ENCODE measurements at places on chromosomes 12 and 14. TPM values are rescaled to one million over a fixed set of nuclear protein-coding genes. Genes with fewer than 3 reads are reported as not detected.

Gene GPD1
- total RNA-seq, result 2.6 TPM

Gene SMOC1
- total RNA-seq, result not detected

Gene C1RL
- 21.7 TPM for total RNA-seq

Gene PIWIL1
- not detected for total RNA-seq

Gene EXOC3L4
- not detected for total RNA-seq

Gene OR4E2
- not detected for total RNA-seq

Gene GNB3
- 2.3 TPM for total RNA-seq

DNA sequence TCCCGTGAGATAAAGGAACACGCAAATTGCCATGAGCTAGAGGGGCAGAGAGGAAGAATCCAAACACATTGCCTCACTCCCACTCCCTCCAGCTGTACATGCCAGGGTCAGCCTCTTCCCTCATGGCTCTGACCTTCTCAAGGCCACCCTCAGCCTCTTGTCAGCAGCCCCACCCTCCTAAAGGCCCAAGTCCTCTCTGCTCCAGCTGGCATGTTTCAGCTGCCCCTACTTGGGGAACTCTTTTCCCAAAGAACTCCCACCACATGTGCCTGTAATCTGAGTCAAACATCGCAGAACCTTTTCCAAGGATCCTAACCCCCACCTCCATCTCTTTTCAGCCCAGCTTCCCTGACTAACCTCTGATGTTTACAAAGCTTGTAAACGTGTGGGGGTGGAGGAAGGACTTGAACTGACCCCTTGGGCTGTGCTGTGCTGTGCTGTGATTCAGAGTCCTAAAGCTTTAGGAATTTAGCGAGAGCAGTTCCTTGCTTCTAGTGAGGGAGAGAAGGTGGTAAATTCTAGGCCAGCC, 7.3 kb upstream of the CACNB3 start:
- DNase-seq, result no peak

DNA sequence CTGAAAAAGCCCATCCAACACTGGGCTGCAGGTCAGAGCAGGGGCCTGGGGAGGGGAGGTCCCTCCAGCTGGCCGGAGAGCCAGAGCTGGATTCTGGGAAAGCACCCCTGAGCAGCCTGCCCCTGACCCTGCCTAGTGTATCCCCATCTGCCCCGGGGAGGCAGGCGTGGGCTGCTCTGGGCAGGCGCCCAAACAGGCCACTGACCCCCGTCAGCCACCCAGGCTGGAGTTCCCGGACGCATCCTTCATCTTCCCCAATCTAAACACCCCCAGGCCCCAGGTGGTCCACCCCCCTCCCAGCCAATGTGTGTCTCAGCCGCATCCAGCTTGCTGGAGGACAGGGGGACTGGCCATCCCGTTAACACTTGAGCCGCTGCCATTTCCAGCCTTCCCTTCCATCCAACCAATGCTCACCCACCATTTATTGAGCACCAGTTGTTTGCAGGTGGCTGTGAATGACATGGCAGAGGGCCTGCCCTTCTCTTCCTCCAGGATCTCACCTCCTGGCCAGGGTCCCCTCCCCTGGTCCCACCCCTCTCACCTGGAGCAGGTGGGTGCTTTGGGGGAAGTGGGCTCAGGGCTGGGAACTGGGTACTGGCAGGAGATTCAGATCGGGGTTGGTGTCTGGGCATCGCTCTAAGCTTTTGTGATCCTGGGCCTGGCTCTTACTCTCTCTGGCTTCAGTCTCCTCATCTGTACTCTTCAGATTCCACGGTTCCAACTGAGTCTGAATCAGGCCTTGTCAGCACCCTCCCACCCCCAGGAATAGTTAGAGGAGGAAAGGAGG, 743 bp upstream of the DTX1 start:
- no peak for DNase-seq

GRCh38 chr14:42980419-42980818, 1373.7 kb downstream of the LRFN5 start:
- DNase-seq, result no peak

GRCh38 chr12:92764831-92765230, 62.0 kb downstream of the PLEKHG7 start:
- DNase-seq, result no peak

DNA sequence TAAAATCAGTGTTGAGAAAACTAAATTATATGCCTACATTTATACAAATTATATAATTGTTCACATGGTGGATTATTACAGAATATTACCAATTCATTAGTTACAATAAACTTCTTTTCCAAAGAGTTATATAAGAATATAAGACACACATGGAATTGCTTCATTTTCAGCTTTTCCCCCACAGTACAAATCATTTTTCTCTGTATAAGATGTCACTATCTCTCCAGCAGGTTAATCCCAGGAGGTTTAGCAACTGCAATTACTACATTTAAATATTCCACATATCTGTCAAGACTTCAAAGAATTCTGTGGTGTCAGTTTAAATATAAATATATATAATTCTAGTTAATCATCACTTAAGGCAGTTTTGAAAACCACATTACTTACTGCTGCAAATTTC, 59.6 kb upstream of the G2E3 start:
- DNase-seq, result no peak

DNA sequence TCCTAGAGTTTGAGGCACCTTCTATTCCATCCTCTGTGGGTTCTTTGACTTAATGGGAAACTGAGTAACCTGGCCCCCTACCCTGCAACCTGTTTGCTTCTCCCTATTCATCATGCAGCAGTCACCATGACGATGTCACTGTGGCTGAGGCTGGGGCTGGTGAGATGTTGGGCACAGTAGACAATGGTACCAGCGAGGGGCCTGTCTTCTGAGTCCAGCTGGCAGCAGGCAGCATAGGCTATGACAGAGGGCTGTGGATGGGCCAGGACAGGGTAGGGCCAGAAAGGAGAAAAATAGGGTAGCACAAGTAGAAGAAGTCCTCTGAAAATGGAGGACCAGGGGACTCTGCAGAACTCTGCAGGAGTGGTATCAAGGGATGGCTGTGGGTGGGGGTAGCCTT, 2.0 kb downstream of the CIROP start:
- DNase-seq, result no peak

DNA sequence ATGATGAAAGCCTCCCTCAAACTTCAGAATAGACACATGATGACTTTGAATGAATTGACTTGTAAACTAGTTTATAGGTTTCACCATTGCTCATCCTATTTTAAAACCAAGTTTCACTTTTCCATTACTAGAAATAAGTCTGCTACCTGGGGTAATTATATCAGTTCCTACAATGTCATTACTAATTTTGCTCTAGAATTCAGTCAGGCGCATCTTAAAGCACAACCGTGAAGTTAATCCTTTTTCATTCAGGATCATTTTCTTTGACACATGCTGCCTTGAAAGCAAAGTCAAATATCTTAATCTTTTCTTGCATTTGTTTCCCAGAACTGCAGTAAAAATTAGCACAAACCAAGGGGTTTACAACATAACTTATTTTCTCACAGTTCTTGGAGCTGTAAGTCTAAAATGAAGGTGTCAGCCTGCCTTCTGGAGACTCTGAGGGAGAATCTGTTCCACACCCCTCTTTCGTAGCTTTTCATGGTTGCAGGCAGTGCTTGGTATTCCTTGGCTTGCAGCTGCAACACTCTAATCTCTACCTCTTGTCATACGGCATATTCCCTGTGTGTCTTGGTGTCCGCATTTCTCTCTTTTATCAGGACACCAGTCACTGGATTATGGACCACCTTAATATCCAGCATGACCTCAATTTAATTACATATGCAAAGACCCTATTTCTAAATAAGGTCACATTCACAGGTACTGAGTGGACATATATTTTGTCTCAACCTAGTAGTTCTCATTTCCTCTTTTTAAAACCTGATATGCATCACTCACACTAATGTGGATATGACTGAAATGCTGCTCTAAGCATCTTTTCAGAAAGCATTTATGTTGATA, 114.3 kb upstream of the PDZRN4 start:
- no peak for DNase-seq

DNA sequence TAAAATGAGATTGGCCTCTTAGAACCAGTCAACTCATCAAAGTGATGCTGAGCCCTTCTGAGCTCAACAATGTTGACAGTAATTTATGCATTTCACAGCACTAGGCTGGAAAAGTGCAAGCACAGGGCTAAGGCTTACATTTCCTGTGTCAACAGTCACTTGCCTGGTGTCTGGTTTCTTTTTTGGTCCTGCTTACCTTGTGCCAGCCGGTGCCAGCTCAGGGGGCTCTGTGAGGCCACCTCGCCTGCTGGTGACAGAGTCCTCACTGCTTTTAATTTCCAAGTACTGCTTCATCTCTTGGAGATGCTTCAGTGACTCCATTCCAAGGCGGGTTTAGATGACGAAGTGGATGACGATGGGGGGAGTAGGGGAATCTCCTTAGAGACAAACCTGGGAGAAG, 53.1 kb upstream of the KCNA1 start:
- DNase-seq, result no peak

- DNase-seq, result no peak
Observed at GRCh38 chr12:118534003-118534402, 157.6 kb downstream of the SUDS3 start.

Measured in glomerular endothelial cell (primary cell).